ENCODE measurements at places on chromosomes 11 and 22. TPM values are rescaled to one million over a fixed set of nuclear protein-coding genes. Genes with fewer than 3 reads are reported as not detected.

- DNase-seq, result no peak
Measured at GRCh38 chr11:7034019-7034418, 13.7 kb downstream of the NLRP14 start.

GRCh38 chr11:120039039-120039438 lies 98.9 kb downstream of the TRIM29 start:
- DNase-seq, result no peak

GRCh38 chr22:45672564-45673481 lies 1.2 kb downstream of the ATXN10 start:
- DNase-seq, result no peak

Gene CBX7
- total RNA-seq, result 30.8 TPM

- no peak for DNase-seq
Measured at GRCh38 chr22:37300551-37301017, 18.3 kb downstream of the CYTH4 start.

GRCh38 chr11:33984682-33985389 lies 66.7 kb upstream of the CAPRIN1 start:
- no peak for DNase-seq

DNA sequence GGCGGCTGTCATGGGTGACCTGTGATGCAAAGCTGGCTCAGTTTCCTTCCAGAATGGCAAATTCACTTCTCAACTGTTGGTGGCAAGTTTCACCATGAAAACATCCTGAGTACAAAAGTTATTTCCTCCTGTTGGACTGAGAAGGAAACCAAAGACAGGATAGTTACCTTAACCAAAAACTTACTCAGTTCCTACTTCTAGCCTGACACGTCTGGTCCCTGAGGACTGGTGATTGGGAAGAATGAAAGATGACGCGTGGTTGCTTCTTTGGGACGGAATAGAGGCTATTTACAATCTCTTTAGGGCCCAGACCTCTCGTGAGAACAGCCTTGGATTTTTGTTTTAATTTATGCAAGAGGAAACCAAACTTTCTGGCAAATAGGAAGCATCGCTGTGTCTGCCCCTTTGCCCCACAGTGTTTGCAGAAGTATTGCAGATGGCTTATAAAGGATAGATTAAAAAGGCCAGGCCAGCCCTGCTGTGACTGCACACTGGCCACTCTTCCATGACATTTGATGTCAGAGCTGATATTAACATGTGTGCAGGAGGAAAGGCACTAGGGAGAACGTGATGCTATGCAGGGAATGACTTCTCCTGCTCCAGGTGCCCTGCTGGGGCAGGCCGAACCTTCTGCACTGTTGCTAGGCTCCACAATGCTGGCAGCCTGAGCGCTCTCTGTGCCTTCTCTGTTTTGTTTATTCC lies 7.6 kb downstream of the VPS26B start:
- no peak for DNase-seq

- peak; percentile 37 for DNase-seq
Measured at GRCh38 chr11:61999141-61999975, 31.9 kb upstream of the FTH1 start.

DNA sequence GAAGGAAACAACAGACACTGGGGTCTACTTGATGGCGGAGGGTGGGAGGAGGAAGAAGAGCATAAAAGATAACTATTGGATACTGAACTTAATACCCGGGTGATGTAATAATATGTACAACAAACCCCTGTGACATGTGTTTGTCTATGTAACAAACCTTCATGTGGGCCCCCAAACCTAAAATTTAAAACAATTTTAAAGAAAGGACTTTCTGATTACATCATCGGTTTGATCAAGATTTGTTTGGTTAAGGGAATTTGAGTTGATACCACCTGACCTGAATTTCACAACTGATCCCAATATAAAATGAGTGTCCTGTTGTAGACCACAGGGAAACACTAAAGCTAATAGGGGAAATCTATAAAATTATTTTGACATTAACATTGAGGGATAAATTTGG lies 34.3 kb downstream of the APIP start:
- no peak for DNase-seq

DNA sequence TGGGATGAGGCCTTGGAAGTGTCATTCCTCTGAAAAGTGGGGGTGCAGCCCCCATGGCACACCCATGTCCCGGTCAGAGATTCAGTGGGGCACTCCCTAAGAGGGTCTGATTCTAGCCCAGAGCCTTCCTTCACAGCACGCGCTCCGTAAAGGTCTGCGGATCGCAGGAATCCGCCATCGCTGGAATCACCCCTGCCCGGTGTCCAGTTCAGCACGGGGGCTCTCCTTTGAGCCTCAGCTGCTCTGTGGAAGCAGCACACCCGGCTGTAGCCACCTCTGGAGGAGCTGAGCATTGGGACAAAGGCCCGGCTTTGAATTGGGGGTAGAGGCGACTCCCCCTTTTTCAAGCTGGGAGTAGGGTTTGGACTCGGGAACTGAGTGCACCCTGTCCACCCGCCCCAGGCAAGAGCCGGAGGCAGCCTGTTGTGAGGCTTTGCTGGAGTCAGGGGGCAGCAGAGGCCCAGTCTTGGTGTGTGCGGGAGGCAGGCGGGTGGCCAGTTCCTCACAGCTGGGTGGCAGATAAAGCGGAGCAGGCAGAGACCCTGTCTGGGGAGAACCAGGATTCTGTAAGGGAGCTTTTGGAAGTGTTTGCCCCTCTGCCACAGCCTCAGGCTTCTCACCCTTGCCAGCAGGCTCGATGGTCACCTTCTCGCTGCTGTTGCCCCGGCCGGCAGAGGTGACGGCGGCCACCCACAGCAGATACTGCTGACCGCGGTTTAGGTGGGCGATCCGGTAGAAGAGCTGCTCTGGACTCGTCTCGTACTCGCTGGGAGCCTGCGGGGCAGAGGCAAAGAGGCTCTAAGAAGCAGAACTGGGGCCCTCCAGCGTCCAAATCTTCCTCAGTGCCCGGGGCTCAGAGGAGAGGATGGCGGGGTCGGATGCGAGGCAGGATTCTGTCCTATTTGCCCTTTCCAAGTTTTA lies 115.9 kb downstream of the CEP164 start:
- DNase-seq, result no peak

DNA sequence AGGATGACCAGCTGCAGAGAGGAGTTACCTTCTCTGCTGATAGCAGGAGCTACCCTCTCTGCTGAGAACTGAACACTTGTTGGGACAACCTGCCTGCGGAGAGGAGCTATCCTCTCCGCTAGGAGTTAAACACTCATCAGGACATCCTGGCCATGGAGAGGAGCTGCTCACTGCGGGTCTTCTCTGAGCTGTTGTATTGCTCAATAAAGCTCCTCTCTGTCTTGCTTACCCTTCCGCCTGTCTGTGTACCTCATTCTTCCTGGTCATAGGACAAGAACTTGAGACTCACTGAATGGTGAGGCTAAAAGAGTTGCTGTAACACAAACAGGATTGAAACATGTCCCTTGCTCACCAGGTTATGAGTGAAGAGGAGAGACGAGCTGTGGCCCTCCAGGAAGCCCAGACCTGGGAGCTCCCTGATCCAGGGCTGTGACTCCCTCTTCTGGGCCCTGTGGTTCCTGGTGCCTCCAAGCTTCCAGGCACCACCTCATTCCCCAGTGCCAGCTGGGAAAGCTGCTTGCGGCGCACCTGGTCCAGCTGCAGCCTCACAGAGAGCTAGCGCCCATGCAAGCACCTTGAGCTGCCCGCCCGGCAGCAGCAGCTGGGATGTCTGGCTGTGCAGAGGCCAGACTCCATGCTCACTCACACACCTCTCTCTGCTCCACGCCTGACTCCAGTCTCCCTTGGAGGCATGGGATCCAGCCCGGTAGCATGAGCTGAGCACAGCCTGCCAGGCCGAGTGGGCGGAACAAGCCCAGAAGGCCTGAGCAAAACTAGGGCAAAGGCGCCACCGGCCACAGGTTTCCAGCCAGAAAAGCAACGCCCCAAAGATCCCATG lies 50.5 kb downstream of the RAB30 start:
- DNase-seq, result no peak

DNA sequence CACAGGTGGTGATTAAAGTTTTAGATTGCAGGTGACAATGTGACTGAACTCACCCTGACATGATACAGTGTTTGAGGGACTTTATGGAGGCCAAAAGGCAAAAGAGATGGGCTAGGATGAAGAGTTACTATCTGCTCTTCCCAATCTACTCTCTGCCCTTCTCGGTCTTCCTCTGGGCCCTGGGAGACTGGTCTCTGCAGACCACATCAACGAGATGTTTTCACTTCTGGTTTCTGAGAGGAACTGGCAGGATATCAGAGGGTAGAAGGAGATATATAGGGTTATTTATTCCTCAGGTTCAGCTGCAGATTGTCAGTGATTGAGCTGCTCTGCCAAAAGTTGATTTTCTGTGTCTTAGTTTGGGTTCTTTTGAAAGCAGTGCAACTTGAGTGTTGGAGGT lies 32.4 kb upstream of the CD44 start:
- DNase-seq, result no peak

Gene PRR33
- not detected for total RNA-seq

Gene OPCML
- 0.39 TPM for total RNA-seq

DNA sequence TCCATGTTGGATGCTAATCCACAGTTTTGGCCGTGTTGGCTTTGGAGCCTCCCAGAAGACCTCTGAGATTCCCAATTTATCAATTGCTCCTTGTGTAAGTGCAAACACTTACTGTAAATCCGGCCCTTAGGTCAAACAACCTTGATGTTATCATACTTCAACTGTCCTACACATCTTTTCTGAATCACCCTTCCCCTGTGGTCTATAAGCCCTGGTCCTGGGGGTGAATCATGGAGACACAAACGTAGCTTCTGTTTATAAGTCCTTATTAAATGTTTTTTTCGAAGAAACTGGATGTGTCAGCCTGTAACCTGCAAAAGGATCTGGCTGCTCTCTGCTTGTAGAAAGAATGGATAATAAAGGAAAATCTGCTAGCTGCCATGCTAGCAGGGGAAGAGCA lies 1.7 kb upstream of the IL10RA start:
- peak; percentile 2 for DNase-seq

Gene NRIP3
- total RNA-seq, result 0.87 TPM

DNA sequence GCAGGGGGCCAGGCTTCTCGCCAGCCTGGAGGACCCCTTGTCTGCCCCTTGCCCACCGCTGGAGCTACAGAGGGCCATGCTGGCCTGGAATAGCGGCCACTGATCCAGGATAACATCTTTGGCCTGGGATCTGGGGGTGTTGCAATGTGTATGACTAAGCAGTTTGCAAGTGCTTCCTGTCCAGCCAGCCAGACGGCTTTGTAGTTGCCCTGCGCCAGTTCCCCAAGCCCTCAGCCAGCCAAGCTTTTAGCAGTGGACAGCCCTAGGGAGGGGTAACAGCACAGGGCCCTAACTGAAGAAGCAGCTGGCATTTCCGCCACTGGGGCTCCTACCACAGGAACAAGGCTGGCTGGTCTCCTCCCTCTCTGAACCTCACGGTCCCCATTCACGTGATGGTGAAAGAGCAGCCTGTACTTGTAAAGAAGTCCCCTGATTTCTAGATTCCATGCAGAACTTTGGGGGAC lies 32.1 kb downstream of the UQCR10 start:
- DNase-seq, result peak; percentile 91

DNA sequence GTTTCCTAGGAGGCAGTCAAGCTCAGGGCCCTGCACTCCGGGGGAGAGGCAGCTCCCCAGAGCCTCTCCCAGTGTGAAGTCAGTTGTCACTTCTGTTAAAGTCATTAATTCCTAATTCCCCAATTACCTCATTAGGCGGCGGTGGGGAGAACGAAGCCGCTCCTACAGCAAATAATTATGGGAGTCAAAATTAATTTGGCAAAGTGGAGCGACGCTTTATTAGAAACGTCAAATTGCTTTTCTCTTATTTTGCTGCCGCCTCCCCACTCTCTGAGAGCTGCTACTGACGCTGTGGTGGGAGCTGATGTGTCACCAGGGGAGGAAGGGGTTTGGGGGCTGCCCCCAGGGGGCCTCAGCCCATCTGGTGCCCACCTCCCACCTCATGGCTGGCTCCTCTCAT lies 41.6 kb downstream of the SLC22A12 start:
- DNase-seq, result no peak

GRCh38 chr11:13109616-13110015 lies 100.5 kb downstream of the RASSF10 start:
- no peak for DNase-seq

- DNase-seq, result no peak
Measured at GRCh38 chr11:61756452-61757212, 4.2 kb downstream of the MYRF start.

- no peak for DNase-seq
Measured at GRCh38 chr11:64234647-64235379, 429 bp downstream of the VEGFB start.

- no peak for DNase-seq
Measured at GRCh38 chr11:121890946-121891515, 225.0 kb downstream of the BLID start.

GRCh38 chr11:128963744-128964325 lies 21.2 kb upstream of the TP53AIP1 start:
- no peak for DNase-seq

DNA sequence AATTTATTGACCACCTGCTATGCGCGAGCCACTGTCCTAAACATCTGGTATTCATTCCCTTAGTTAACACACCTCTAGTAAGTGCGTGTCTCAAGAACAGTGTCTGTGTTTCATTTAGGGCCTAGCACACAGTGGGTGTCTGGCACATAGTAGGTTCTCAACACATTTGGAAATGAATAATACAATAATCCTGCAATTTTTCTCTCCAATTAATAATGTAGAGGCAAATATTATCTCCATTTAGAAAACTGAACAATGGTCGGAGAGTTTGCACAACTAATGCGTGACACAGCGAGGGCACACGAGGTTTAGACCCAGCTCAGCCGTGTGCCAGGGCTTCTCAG lies 4.0 kb upstream of the NCF4 start:
- DNase-seq, result no peak

Gene CHADL
- total RNA-seq, result 2.9 TPM

DNA sequence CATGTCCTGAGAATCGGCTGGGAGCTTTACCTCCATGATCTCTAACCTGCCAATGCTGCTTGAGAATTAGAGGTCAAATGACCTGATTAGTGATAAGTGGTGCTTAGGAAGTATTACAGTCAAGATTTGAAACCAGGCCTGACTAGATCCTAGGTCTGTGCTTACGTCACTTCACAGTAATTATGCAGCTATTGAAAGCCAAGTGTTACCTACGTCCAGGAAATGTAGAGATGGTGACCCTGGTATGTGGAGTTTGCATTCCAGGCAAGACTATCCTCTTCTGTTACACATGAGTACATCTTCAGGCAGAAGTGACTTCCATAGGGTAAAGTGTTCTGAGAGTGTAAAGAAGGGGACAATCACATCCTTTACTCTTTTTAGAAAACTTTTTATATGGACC lies 530.4 kb upstream of the TENM4 start:
- DNase-seq, result no peak

- no peak for DNase-seq
Measured at GRCh38 chr11:59641156-59641555, 25.6 kb upstream of the OSBP start.

Measured in mesenteric fat pad (tissue), 1 donor.